ENCODE measurements at places on chromosomes 11 and 22. TPM values are rescaled to one million over a fixed set of nuclear protein-coding genes. Genes with fewer than 3 reads are reported as not detected.
A peak's percentile ranks its signal among the peaks of the same experiment; 100 is the strongest.

DNA sequence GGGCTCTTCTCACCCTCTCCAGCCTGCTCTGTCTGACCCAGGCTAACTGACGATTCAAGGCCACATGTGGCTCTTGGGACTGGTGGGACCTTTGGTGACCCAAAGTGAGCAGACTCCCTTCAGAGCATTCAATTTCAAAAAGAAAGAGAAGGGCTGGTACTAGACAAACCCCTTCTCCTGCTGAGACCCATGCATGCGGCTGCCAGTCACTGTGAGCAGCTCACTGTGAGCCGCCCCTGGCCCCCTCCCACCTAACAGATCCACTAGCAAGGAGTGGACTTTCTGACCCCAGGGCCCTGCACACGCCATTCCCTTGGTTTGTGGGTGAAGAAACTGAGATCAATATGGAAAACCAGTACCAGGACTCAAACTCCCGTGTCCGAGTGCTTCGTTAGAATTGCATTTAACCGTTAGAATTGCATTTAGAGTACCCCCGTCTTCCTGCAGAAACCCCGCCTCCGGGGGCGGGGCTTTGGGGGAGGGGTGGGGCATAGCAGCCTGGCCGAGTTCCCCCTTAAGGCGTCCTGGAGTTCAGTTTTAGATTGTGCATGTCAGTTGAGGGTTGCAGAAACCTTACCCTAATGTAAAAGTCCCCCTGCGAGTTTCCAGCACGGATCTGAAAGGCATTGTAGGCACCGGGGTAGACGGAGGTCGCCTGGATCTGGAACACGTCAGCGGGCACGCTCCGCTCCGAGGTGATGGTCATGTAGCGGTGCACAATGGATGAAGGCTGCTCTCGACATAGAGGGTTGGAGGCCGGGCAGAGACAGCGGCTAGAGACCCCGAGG lies 5.1 kb downstream of the EFEMP2 start:
- no peak for DNase-seq

The OR10A4 gene
- total RNA-seq: not detected

DNA sequence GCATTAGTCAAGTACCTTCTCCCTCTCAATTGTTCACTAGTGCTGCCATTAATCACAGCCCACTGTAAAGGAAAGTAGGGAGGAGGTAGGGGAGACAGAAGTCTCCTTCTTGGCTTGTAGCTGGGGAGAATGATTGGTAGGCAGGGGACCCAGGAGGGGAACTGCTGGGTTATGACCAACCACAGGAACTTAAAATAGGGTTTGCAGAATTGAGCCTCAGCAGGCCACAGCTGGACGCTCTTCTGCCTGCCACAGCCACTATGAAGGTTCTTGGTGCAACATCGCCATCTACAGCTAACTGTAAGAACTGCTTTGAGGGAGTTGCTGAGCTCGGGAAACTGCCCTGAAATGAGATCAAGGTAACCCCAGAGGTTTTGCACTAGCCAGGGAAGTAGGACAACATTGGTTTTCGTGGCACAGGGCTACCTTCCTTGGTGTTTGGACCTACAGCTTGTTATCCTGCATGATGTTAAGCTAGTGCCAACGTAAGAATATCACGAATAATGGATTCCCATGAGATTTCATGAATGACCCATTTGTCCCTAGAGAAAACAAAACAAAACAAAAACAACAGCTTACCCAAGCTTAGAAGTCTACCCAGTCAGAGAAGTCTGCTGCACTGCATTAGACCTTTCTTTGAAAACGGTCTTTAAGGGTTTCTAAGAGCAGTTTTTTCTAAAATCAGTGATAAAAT lies 787.1 kb upstream of the API5 start:
- peak; percentile 89 for DNase-seq

DNA sequence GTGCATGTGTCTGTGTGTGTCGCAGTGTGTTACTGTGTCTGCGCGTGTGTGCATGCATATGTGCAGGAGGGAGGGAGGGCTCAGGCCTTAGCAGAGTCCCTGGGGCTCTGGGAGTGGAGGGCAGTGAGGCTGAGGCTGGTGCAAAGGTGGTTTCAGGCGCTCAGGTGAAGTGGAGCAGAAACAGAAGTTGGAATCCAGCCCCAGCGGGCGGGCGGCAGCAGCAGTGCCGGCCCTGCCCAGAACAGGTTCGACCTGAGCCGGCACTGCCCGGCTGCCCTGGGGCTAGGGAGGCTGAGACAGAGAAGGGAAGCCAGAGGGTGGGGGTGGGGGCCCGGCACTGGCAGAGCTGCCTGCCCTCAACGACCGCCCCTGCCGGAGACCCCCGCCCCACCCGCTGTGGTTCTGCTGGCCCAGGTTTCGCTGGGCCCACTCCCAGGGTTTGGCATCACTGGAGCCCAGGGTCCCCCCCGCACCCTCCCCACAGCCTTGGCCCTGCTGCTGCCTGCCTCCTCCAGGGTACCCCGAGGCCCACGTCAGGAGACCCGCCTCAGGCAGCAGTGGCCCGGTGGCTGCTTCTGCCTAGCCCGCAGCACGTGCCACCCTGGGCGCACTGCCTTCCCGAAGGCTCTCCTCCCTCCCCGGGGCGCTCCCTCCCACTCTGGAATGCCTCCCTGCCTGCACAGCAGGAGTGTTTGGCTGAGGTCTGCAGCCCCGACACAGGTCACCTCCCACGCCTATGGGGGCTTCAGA lies 13.3 kb downstream of the ASCL2 start:
- no peak for DNase-seq

GRCh38 chr11:131745405-131745804 lies 375.0 kb downstream of the NTM start:
- no peak for DNase-seq

GRCh38 chr22:49139492-49140151 lies 688.1 kb downstream of the BRD1 start:
- DNase-seq: no peak

DNA sequence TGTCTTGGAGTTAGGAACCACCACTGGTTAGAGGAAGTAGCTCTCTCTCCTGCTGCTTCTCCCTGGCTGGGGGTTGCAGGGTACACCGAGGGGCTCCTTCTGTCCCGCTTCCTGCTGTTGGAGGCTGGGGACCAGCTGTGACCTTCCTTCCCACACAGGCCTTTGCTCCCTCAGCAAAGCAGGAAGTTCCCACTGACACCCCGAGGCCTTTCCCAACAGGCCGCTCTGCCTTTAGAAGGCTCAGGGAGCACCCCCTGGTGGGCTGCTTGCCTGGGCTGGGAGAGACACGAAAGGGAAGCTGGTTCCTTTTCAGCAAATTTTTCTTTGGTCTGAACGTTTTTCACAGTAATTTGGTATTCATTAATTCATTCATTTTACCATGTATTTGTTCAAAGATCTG lies 527.9 kb upstream of the B3GAT1 start:
- DNase-seq: peak; percentile 43

DNA sequence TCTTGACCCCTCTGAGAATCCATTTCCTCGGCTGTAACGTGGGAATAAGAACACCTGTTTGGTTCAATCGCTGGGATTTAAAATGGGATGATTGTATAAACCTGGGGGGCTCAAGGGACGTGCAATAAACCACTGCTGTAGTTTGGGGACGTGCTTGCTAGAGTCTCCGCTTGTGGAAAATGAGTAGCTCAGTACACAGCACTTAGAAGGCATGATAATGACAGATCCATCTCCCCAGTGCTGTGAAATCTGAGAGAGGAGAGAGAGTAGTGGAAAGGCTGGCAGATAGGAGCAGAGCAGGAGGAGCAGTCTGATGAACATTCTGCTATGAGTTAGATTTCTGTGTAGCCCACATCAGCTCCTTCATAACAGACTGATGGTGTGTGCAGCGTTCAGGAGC lies 256.5 kb downstream of the MN1 start:
- peak; percentile 57 for DNase-seq

The H19 gene
- 11,782 TPM for total RNA-seq

GRCh38 chr22:46479046-46479445 lies 58.4 kb downstream of the CELSR1 start:
- DNase-seq: no peak

DNA sequence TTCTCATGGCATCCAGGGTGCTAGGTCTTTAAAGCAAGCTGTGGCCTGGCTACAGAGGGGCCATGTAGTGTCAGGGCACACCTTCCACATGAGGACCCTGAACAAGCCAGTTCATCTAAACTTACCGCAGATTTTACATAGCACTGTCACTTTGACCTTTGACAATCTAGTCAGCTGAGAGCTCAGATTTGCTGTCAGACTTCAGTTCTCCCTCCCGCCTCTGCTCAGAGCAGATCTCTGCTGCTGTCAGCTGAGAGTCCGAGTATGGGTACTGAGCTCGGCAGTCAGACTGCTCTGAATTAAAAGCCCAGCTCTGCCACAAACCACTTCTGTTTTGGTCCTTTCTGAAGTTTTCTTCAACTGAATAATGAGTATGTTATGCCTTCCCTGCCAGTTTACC lies 507.1 kb downstream of the SOX6 start:
- no peak for DNase-seq

- DNase-seq: peak; percentile 80
Measured at GRCh38 chr22:41831383-41831782, 1.5 kb upstream of the SREBF2 start.

DNA sequence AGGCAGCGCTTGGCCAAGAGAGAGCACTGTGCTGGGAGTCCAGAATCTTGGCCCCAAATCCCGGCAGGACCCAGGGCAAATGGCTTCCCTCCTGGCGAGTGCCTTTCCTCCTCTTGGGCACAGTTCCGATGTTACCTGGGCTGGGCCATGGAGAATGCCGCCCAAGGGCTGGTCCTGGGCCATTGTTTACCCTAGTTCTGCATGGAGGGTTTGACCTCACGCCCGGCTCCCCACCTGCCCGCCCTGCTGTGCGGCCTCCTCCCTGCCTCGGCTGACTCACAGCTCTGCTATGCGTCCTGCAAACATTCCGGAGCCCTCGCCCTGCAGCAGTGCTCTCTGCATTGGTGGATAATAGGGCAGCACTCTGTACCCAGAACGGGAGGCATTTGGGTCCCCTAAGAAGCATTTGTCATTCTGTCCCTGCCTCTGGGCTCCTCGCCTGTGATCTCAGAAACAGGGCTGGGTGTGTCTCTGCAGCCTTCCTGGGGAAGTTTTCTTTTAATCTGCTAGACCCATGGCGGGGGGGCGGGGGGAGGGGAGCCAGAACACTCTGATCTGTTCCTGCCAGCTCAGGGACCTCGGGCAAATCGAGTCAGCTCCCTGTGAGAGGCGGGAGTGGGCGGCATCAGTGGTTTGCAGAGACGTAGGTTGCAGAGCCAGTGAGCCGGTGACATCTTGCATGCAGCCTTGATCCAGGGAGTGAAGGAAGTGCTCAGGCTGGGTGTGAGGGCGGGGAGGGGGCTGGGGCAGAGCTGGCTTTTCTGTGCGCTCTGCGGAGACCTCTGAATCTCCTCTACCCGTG lies 32.9 kb upstream of the SMIM38 start:
- peak; percentile 51 for DNase-seq

DNA sequence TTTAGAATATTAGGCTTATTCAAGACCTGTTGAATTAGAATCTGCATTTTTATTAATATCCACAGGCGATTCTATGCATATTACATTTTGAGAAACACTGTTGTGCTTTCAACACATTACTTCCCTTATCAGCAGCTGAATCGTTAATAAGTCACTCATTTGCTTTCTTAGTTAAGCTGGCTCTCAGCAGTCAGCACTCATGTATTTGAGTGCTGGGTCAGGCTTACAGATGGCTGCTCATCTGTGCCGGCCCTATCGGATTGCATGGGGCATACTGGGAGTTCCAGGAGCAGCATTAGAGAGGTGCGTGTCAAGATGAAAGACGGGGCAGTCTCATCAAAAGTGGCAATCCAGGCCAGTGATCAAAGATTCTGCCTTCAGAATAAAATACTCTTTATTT lies 10.8 kb upstream of the OR51L1 start:
- DNase-seq: no peak

- DNase-seq: peak; percentile 91
Measured at GRCh38 chr22:38843201-38843656, 599 bp downstream of the NPTXR start.

DNA sequence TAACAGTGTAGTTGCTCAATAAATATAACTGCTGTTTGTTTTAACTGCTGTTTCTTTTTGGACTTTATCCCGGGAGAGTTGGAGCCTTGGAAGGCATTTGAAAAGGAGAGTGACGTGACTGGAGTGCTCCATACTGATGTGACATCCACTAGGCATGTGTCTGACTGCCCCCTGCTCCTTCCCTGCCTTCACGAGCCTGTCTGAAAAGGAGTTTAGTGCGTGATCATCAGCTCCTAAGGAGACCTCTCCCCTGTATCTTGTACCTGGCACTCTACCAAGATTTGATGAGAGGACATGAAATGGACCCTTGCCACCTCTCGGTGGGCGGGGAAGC lies 22.9 kb downstream of the ZBTB16 start:
- DNase-seq: no peak

- DNase-seq: peak; percentile 81
Measured at GRCh38 chr22:39534591-39535356, 2.2 kb upstream of the RPS19BP1 start.

The MAP6 gene
- total RNA-seq: 6.1 TPM

The SPDYC gene
- not detected for total RNA-seq

DNA sequence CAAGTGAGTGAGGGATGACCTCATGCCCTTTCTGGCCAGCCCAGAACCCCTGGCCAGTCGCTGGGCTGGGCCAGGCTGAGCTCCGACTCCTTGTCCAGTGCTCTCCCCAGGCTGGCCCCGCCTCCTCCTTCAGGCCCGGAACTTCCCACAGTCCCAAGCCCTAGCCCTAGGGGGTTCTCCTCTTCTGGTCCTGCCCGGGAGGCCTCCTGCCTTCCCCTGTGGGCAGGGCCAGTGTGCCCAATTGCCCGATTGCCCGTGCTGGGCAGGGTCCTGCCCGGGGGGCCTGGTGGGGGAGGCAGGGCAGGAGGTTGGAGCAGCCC lies 4.2 kb downstream of the TCIRG1 start:
- no peak for DNase-seq

- DNase-seq: no peak
Measured at GRCh38 chr22:23899042-23899745, 5.0 kb downstream of the MIF start.

DNA sequence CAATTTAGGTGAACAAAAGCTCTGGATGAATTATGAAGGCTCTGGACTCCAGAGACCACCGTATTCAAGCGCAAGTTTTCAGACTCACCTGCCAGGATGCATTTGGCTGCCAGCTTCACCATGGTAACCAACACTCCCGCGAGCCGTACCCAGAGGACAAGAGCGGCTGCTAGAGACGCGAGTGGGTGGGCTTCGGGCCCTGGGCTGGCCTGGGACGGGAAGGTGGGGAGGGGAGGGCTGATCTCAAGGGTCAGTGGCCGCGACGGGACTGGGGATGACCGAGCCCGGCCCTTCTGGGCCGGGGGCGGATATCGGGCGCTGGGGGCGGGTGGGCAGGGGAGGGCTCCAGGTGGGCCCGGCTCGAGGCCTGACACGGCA lies 344 bp downstream of the IFT27 start:
- DNase-seq: peak; percentile 57

GRCh38 chr11:61918938-61919704 lies 1.8 kb upstream of the RAB3IL1 start:
- DNase-seq: peak; percentile 75

The OR52A1 gene
- not detected for total RNA-seq

DNA sequence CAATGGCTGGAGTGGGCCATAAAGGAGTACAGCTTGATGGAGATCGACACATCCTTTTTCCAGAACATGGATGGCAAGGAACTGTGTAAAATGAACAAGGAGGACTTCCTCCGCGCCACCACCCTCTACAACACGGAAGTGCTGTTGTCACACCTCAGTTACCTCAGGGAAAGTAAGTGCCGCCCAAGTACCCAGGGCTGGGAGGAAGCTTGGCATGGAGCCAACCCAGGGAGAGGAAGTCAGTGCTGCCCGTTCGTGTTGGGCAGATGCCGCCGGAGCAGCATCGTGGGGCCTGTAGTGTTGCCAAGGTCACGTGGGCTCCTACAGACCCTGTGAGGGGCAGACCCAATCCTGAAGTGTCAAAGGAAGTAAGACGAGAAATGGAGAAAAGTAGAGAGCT lies 78.9 kb downstream of the FLI1 start:
- DNase-seq: no peak

GRCh38 chr22:45341498-45341897 lies 31.8 kb downstream of the FAM118A start:
- peak; percentile 24 for DNase-seq
